ENCODE measurements at places on chromosomes 11 and 22.

DNA sequence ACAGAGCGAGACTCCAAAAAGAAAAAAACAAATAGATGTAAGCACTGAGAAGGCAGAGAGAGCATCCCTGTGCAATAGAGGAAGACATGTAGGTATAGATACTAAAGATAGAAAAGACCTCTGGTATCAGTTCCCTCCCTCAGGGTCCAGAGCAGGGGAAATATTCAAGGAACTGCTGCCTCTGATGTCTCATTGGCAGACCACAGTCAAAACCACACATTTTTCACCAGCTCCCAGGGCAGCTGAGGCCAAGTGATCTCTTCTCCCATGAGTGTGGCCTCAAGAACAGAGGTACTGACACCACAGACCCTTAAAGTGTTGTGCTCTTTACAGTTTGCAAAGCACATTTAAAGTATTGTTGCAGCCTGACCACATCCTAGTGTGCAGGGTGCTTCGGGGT is 288.5 kb downstream of the NTM start:
- DNase-seq: no peak

DNA sequence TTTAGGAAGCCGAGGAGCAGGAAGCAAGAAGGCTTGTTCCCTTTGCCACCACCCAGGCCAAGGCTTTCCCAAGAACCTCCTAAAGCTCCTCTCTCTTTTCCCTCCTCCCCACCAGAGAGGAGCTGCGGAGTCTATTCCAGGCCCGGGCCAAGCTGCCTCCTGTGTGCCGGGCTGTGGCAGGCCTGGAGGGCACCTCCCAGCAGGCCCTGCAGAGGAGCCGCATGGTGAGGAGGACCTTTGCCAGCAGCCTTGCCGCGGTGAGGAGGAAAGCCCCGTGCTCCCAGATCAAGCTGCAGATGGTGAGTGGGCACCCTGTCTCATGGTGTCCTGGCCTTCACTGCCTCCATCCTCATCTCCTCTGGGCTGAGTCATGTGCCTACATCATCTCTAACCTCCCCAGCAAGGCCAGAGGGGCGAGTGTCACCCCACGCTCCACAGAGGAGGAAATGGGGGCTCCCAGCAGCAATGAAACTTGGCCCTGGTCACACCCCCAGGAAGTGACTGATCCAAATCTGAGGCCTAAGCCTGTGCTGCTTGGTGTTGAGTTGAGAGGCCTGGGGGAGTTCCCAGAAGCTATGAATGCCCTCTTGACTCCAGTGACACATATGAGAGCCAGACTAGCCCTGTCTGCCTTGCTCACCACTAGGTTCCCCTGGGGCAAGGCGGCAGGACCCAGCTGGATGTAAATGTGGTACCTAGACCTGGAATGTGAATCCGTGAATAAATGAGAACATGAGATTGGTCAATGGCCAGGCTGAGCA is 104.2 kb downstream of the MYO18B start:
- no peak for DNase-seq

DNA sequence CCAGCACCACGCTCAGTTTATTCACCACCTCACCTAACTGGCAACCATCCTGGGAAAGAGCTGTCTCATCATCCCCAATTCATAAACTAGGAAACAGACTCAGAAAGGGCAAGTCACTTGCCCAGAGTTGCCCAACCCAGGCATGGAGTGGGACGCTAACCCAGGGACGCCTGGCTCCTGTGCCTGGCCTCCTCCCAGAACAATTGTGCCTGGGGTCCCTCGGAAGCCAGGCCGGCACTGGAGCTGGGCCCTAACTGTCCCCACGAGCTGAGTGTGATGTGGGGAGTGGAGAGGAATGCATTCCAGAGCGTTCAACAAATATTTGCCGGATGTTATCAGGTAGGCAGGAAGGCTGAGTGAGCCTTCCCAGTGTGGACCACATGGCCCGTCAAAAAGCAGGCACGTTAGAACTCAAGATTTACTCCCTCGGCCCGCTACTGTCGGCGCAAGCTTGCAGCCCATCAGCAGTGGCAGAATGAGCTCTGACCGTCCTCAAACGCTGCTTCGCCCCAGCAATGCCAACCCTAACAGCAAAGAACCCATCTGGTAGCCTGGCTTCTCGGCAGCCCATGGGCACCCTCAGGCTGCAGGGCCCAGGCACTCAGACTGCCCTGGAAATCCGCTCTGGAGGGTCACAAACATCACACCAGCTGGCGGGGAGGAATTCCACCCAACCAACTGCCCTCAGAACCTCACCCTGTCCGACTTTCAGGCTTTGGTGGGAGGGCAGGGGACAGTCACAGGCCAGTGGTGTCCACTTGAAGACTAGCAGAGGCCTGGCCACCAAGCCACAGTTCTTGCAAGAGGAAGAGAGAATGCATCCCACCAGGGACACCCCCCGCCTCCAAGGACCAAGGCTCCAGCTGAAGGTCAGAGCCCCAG is 35.6 kb downstream of the MYH9 start:
- no peak for DNase-seq

GRCh38 chr11:76282172-76282571 is 75.9 kb upstream of the WNT11 start:
- DNase-seq: no peak

GRCh38 chr11:21485426-21485825 is 707.5 kb upstream of the ANO5 start:
- no peak for DNase-seq

GRCh38 chr11:120185706-120186455 is 25.0 kb upstream of the OAF start:
- DNase-seq: no peak

DNA sequence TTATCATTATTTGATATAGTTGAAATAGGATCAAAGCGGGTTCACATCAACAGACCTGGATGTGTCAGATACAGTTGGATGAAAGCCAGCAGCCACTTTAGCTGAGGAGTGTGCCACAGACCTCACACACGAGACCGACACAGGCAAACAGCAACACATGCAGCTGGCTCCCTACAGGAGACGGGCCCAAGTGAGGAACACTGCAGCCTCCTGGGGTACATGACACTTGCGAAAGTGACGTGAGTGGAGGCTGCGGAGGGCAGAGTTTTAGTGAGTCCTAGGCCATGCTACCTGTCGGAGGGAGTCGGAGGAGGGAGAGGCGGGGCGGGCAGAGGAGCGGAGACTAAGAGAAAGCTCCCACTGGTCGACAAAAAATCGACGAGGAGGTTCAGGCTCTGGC is 100.9 kb upstream of the BID start:
- DNase-seq: no peak

DNA sequence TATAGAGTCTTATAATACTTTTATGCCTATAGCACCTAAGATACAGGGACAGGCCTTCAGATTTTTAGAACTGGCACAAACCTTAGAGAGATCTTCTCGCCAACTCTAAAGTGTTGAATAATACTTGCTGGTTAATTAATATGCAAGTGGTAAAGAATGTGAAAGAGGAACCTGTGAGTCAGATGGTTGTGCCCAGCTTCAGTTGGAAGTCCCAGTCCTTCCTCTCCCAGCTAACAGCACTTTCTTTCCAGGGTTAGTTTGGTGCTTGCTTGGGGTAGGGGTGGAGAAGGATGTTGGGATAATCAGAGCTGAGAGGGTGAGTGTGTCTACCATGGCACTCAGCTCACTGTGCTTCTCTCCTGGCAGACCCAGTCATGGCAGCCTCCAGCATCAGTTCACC is 4.9 kb upstream of the TMEM132A start:
- DNase-seq: no peak

- no peak for DNase-seq
Measured at GRCh38 chr22:43923191-43923590, 414 bp upstream of the PNPLA3 start.

GRCh38 chr11:92859156-92859690 is 110.2 kb upstream of the MTNR1B start:
- no peak for DNase-seq

DNA sequence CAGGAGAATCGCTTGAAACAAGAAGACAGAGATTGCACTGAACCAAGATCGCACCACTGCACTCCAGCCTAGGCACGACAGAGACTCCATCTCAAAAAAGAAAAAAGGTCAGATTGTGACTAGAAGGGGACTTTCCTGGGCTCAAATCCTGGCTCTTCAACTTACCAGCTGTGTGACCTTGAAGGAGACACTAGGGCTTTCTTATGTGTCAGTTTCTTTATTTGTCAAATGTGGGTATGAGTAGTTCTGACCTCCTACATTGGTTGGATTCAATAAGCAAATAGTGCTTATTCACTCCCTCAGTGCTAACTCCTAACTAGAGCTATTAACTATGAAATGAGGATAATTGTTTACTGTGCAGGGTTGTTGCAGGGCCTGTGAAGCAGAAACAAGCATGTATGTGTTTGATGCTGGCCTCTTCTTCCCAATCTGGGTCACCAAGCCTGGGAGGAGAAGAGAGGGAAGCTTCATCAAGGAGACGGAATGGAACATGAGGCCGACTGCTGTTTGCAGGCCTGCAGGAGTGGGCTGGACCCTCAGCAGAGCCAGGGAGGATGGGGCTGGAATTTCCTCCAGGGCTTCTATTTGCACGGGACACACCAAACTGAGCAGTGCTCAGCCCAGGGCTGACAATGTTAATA is 22.5 kb downstream of the RHOD start:
- no peak for DNase-seq

- no peak for DNase-seq
Measured at GRCh38 chr11:1896923-1897322, 5.2 kb upstream of the PRR33 start.

- DNase-seq: no peak
Measured at GRCh38 chr11:72951888-72952287, 137.7 kb downstream of the ATG16L2 start.

GRCh38 chr22:35866651-35867050 is 149.0 kb downstream of the APOL5 start:
- DNase-seq: no peak

GRCh38 chr11:48008951-48009270 is 28.6 kb downstream of the PTPRJ start:
- peak; percentile 66 for DNase-seq

- no peak for DNase-seq
Measured at GRCh38 chr11:57364851-57365660, 15.9 kb downstream of the PRG3 start.

DNA sequence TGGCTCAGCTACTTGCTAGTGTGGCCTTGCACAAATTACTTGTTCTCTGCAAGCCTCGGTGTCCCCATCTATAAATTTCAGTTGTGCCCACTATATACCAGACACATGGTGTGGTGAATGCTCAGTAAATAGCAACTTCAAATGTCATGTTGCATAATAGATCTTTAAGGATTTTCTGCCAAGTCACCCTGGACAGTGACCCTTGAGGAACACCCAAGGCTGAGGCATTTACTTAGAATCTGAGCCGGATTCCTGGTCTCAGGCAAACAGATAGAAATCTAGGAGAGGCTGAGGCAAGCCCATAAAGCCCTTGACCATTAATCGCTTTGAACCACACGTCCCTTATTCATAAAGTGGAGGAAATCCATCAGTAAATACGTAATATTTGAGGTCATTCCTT is 9.7 kb downstream of the TEAD1 start:
- no peak for DNase-seq

- DNase-seq: peak; percentile 44
Measured at GRCh38 chr11:62340269-62340901, 3.1 kb downstream of the ASRGL1 start.

GRCh38 chr11:96002339-96002738 is 78.4 kb upstream of the MTMR2 start:
- no peak for DNase-seq

GRCh38 chr11:28505232-28505631 is 397.0 kb downstream of the METTL15 start:
- no peak for DNase-seq

GRCh38 chr11:44980533-44981427 is 30.1 kb upstream of the TP53I11 start:
- DNase-seq: no peak

- peak; percentile 62 for DNase-seq
Measured at GRCh38 chr11:85810871-85811611, at the start of gene SYTL2. Gene SYTL2 (minus strand): TSS chr11:85811141. CDS start chr11:85757725, 53,416 bp downstream.

DNA sequence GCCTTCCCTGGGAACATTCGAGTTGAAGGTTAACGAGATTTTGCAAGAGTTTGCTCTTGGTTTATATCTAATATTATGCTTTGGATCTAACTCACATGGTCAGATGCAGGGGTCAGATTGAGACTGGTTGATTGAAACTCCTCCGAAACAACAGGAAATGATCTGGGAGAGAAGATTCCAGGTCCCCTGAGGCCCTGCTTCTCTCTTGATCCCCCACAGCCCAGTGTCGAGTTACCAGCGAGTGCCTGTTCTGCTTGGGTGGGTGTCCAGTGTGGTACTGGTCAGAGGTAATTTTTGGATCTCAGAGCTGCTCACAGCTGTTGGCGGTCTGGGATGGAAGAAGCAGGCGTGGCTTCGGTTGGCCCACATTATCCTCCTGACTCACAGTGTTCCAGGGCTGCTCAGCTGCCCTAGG is 9.2 kb downstream of the FBLN1 start:
- no peak for DNase-seq

GRCh38 chr11:33396361-33396760 is 139.2 kb downstream of the HIPK3 start:
- no peak for DNase-seq

DNA sequence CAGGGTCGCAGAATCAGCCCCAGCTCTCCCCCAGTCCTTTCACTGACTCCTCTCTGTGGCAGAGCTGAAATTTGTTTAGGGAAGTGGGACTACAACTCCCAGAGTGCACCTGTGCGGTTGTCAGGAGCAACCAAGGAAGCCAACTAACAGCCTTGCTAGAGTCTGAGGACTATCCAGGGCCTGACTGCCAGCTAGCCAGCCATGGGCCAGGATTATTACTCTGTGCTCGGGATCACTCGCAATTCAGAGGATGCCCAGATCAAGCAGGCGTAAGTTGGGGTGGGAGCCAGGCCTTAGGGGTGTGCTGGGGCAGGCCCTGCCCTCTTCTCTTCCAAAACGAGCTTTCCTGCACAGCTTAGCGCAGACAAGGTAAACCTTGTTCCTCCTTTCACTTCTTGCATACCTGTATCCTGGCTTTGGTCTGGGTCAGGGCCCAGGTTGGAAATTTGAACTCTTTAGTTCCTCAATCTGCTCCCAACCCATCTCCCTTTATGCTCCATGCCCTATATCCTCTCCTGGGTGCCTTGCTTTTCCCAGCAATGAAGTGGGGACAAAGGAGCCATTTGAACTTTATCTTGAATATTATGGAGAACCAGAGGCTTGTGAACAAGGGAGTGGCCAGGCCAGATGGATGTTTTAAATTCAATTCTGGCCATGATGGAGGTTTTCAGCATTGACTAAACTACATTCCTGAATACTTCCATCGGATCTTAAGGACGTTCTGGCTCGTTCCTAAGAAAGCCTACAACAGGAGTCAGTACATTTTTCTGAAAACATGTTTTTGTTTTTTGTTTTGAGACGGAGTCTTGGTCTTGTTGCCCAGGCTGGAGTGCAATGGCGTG is at the start of gene DNAJB13:
DNAJB13 (plus strand) TSS at position 158 of the 842 bp plus-strand sequence; CDS start at position 202, 44 bp downstream.
- DNase-seq: no peak

- no peak for DNase-seq
Measured at GRCh38 chr11:12287374-12288211, 89.8 kb upstream of the PARVA start.

Measured in activated CD4-positive, alpha-beta T cell treated with anti-CD3 and anti-CD28 coated beads, Interleukin-2, amount 50 U/mL, for 4 hours (primary cell).